ENCODE measurements at places on chromosomes 2 and 18.
A peak's percentile ranks its signal among the peaks of the same experiment; 100 is the strongest.

DNA sequence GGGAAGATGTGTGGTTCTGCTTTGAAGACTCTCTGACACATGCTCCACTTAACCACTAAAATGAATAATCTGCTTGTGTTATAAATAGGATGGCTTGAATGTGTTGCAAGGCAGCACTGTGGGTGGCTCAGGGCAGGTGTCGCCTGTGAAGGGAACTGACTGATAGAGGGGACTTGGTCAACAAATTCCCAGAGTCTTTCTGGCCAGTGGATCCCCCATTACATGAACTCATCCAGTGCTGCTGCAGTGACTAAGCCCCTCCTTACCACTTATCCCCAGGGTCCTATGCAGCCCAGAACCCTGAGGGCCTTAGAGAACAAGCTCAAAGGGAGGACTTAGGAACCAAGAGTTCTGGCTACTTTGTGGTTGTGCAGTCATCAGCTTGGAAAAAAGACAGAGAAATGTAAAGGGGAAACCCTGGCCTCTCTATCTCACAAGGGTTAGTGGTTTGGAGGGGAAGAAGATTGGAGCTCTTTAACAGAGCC, 226.2 kb upstream of the TNP1 start:
- DNase-seq: no peak

GRCh38 chr2:240970104-240970503, 28.3 kb upstream of the SNED1 start:
- DNase-seq: no peak

DNA sequence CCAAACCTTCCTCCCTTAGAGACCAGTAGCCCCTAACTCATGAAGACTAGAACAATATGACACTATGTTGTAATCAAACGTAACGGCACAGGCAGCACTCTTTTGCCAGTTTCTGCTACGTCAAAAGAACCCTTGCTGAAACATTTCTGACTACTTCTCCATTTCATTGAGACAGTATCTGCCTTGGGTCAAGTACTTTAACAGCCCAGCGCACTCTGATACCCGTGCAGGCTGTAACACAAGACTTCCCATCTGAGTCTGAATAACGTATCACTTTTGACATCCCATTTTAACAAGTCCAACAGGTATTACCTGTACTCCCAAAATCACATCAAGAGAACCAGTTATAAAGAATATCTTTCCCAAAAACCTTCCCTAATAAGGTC, 38.4 kb downstream of the TBC1D8 start:
- no peak for DNase-seq

DNA sequence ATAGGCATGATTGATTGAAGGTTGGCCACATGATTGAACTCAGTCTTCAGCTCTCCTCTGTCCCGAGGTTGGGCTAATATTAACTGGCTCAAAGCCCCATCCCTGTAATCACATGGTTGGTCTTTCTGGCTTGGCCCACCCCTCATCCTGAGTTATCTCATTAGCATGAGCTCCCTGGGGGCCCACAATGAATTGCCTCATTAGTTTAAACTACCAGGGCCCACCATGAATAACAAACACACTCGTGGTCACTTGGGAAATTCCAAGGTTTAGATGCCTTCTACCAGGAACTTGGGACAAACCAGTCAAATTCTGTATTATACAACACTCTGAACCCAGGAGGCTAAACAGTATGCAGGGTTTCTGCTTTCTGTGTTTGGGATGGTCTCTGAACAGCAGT, 121.7 kb upstream of the B3GNT2 start:
- no peak for DNase-seq

DNA sequence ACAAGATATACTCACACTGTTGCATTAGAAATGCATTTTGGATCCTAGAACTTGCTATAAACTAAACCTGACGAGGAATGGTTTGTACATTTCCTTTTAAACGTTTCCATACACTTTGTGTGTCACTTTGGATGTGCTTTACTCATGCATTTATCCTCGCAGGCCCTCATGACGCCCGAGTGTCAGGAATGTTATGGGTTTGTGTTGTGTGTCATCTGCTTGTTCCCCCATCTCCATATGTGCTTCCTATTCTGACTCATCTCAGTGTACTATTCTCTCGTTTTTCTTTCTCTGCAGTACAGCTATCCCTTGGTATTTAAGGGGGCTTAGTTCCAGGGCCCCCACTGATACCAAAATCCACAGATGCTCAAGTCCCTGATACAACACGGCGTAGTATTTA, 121.5 kb upstream of the RASGRP3 start:
- no peak for DNase-seq

DNA sequence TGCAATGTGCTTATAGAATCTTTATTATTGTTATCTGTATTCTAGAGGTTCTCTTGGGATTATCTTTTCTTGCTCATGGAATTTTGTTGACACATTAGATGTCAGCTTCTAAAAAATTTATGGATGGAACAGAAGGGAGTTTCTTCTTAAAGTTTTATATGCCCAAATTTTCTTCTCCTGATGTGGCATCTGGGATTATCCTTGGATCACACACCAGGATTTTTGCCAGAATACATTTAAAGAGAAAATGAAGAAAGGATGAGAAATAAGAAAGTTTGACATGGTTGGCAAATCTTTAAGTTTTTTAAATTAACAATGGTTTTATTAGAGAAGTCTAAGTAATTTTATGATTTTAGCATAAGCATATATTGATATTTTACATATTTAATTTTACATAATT, 706.7 kb upstream of the TMEFF2 start:
- no peak for DNase-seq

- DNase-seq: no peak
Measured at GRCh38 chr2:47065771-47066380, 89.2 kb downstream of the STPG4 start.

DNA sequence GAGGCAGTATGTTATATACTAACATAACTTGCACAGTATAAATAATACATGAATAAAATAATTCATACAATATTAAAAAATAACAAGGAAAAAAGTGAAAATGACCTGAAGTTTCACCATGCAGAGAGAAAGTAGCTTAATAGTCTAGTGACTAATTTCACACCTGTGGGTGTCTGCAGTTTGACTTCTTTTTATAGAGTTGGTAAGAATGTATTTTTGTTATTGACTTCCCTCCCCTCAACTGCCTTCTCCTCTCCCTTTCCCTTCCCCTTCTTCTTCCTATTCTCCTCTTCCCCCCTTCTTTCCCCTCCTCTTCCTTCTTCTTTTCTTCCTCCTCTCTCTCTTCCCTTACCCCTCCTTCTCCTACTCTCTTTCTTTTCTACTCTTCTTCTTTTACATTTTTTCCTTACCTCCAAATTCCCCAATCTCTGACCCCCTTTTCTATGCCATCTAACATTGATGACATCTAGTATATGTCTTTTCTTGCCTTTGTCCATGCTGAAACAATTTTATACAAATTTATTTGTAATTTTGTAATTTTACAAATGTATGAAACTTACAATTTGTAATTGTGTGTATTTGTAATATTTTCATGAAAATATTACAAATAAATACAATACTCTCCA, 3.1 kb downstream of the DNAH6 start:
- no peak for DNase-seq

DNA sequence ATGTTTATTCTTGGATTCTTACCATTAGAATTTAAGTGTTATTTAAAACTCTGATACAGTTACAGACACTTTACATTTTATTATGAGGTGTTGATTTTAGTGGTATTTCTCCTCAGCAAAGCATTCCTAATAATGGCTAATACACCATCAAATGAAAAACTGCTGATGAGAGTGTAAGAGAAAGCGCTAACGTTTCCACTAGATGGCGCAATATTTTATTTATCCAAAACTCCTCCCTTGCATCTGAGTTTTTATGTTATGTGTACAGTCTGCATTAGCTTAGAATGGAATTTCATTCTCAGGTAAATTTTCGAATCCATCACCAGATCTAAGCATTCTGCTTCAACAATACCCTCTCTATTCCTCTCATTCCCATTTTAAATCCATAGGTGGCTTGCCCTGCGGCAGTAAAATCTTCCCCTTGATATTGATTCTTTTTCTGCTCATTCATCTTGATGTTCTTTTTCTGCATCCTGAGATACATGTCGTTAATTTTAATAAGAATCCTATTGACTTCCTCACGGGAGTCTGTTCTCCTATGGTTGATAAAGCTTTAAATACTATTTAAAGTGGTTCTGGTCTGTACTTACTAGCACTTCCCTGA, 53.9 kb downstream of the PRKRA start:
- DNase-seq: peak; percentile 36

GRCh38 chr2:220057391-220057790, 430.0 kb downstream of the SLC4A3 start:
- no peak for DNase-seq

DNA sequence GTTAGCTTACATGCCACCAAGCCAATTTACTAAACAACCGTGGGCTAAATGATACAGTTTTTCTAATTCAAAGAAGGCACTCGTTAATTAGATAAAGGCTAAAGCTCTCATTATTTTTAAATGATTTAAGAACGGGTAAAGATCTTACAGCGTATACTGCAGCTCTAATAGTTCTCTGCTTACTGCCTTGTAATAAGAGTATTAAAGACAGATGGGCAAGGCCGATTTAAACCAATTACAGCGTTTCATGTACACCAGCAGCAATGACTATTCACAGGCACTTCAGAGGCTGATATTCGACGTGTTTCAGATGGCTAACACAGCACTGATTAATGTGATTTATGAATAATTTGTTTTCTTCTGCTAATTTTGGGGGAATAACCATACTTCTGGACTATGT, 259.3 kb downstream of the ZNF407 start:
- DNase-seq: no peak

- no peak for DNase-seq
Measured at GRCh38 chr2:142824756-142825155, 52.7 kb upstream of the KYNU start.

GRCh38 chr2:69926849-69927515, 12.1 kb downstream of the MXD1 start:
- DNase-seq: no peak

- DNase-seq: no peak
Measured at GRCh38 chr2:40611196-40611595, 159.3 kb upstream of the SLC8A1 start.

DNA sequence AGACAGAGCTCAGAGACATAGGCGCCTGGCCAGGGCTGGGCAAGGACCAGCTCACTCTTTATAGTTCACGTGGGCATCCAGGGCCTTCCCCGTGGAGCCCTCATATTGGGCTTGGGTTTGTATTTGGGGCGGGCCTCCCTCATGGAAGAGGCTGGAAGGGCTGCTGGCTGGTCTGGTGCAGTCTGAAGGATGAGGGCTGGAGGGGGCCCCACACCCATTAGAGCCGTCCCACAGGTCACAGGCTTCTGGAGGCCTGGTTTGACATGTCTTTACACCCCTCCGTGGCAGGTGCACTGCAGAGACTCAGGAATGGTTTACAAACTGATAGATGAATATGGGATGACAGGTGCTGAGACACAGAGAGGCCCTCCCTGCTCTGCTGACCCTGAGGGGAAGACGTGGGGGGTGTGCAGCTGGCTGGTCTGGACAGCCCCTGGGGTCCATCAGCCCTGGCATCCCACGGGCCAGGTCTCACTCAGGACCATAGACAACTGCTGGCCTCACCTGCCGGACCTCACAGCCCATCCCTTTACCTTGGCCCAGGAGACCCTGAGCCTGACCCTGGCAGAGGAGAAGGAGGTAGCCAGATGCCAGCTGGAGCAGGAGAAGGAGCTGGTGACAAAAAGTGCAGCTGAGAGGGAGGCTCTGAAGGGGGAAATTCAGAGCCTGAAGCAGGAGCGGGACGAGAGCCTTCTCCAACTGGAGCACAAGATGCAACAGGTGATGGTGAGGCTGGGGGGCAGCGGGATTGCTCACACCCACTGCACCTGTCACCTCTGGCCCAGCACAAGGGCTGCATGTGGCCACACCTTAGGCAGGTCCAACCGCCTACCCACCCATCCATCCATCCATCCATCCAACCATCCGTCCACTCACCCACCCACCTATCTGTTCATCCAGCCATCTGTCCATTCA, 43.9 kb downstream of the CROCC2 start:
- DNase-seq: no peak

Data from HEK293T (cell line).